ENCODE measurements at places on chromosomes 7 and 10. TPM values are rescaled to one million over a fixed set of nuclear protein-coding genes. Genes with fewer than 3 reads are reported as not detected.

GRCh38 chr7:18401757-18402156, 93.8 kb upstream of the HDAC9 start:
- no peak for DNase-seq

PLPP4 gene
- 0.52 TPM for polyA plus RNA-seq

HMX3 gene
- not detected for polyA plus RNA-seq

SPDYE2 gene
- 0.14 TPM for polyA plus RNA-seq

- DNase-seq, result no peak
These were observed 3.1 kb upstream of the RBP4 start for GRCh38 chr10:93604146-93604545.

DNA sequence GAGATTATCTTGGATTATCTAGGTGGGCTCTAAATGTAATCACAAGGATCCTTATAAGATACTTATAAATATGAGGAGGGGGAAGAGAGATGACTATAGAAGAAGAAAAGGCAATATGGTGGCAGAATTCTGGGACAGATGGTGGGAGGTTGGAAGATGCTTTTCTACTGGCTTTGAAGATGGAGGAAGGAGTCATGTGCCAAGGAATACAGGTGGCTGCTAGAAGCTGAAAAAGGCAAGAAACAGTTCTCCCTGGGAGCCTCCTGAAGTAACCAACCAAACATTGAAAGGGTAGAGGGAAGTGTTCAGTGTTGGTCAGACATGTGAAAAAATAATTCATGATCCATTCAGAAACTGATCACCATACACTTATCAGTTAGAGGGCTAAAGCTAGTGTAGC, 213.3 kb downstream of the WDR11 start:
- no peak for DNase-seq
